ENCODE measurements at places on chromosomes 3 and 15.

GRCh38 chr3:105793040-105793439, 75.8 kb downstream of the CBLB start:
- DNase-seq: no peak

GRCh38 chr15:66481107-66481856, 16.3 kb downstream of the SNAPC5 start:
- no peak for DNase-seq

DNA sequence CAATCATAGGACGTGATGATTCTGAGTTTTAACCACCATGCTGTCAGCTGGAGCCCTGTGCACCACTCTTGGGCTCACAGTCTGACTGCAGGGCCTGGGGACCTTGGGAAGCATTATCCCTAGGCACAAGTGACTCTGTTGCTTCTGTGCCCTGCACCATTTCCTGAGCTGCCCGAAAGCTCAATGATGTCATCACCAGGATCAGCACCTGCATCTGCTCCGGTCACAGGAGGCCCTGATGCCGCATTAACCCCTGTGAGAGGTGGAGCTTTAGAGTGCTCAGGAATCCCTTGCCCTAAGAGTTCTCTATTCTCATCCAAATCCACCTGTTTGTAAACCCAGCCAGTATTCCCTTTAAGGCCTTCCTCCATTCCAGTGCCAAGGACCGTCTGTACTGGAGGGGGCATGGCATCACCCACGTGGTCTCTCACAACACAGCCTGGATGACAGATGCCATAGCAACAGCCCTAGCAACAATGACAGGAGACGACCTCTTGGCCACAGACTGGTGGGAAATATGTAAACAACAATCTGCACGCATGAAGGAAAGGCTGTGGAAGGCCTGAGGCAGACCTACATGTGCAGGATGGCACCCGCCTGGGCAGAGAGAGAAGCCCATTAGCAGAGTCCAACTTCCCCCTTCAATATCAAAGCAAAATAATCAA, 37.9 kb downstream of the NTRK3 start:
- no peak for DNase-seq

DNA sequence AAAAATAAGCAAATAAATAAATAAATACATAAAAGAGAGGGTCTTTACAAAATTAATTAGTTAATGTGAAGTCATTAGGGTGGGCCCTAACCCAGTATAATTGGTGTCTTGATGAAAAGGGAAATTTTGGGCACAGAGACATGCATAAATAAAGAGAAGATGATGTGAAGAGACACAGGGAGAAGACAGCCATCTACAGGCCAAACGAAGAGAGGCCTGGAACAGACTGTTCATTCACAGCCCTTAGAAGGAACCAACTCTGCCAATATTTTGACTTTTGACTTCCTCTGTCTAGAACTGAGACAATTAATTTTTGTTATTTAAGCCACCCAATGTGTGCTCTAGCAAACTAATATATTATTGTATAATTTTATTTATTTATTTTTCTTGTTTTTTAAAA, 29.6 kb upstream of the SELENOK start:
- no peak for DNase-seq

GRCh38 chr3:48413611-48414010, 16.3 kb downstream of the PLXNB1 start:
- no peak for DNase-seq

DNA sequence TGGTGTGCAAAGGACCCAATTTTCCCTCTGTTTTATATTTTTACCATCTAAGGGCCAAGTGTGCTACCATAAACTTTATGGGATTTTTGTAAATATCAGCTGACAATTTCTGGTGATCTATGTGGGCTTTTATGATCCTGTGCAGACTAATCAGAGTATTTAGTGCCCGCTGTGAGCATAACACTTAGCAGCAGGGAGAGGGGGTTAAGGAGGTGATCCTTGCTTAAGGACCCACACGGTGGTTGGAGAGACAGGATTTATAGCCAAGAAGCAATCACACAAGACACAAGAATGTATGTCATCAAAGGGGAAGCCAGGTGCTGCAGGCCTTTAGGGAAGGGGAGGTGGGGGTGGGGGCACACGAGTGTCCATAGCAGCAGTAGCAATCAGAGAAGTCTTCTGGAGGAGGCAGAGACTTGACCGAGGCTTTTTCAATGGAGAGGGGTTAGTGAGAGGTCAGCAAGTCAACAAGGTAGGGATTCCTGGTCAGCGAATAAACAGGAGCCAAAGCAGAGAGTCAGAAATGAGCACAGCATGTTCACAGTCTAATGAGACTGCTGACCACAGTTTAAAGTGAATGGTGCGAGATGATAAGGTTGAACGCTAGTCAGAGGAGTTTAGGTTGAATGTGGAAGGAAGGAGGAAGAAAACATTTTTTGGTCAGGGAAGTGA, 4.5 kb upstream of the CACNA1D start:
- no peak for DNase-seq
